Keratinocyte (primary cell): ENCODE measurements at places on chromosomes 11 and 22. TPM values are rescaled to one million over a fixed set of nuclear protein-coding genes. Genes with fewer than 3 reads are reported as not detected.

Gene POU2F3
- 0.61 to 0.96 TPM (median 0.90 TPM) in 3 replicates for polyA plus RNA-seq

Gene MED19
- 16.3 to 21.8 TPM (median 19.3 TPM) in 3 replicates for polyA plus RNA-seq

Gene ESAM
- polyA plus RNA-seq = 0.04 TPM in 2 of 3 replicates, not detected in the other

Gene STT3A
- 183 to 221 TPM (median 214 TPM) in 3 replicates for polyA plus RNA-seq

Gene ST14
- polyA plus RNA-seq = 45.8 to 74.8 TPM (median 66.2 TPM) in 3 replicates

Gene FOLR2
- not detected in 3 replicates for polyA plus RNA-seq

Gene PHF21B
- polyA plus RNA-seq = 0.16 TPM in 1 of 3 replicates, not detected in the others

Gene UQCR10
- polyA plus RNA-seq = 140 to 174 TPM (median 161 TPM) in 3 replicates

Gene SLC22A9
- not detected in 3 replicates for polyA plus RNA-seq

Gene SCUBE2
- polyA plus RNA-seq = 0.70 to 2.3 TPM (median 1.5 TPM) in 3 replicates

Gene CABP4
- not detected in 3 replicates for polyA plus RNA-seq

Gene API5
- 76.7 to 117 TPM (median 84.1 TPM) in 3 replicates for polyA plus RNA-seq

Gene FREY1
- 0.25 to 0.32 TPM in 2 of 3 replicates, not detected in the other for polyA plus RNA-seq

Gene SCUBE1
- polyA plus RNA-seq = not detected in 3 replicates

Gene SCN2B
- polyA plus RNA-seq = 0.48 to 0.59 TPM (median 0.56 TPM) in 3 replicates

Gene CNGA4
- polyA plus RNA-seq = 0.09 to 0.18 TPM in 2 of 3 replicates, not detected in the other

Gene OR5P2
- 0.06 to 0.25 TPM (median 0.24 TPM) in 3 replicates for polyA plus RNA-seq

Gene TSGA10IP
- not detected in 3 replicates for polyA plus RNA-seq

Gene MMP13
- polyA plus RNA-seq = 0.05 TPM in 1 of 3 replicates, not detected in the others

Gene OR51B2
- not detected in 3 replicates for polyA plus RNA-seq

Gene MPZL2
- polyA plus RNA-seq = 98.4 to 237 TPM (median 225 TPM) in 3 replicates

Gene SLC22A6
- polyA plus RNA-seq = not detected in 3 replicates

Gene EMID1
- not detected in 3 replicates for polyA plus RNA-seq

Gene CD44
- polyA plus RNA-seq = 1,621 to 2,271 TPM (median 2,038 TPM) in 3 replicates

Gene MIF
- 162 to 812 TPM (median 340 TPM) in 3 replicates for polyA plus RNA-seq

Gene MPEG1
- not detected in 3 replicates for polyA plus RNA-seq

Gene PRRG4
- polyA plus RNA-seq = 6.9 to 12.4 TPM (median 10.0 TPM) in 3 replicates
